Stimulated activated CD4-positive, alpha-beta T cell treated with anti-CD3 and anti-CD28 coated beads, Interleukin-4, amount 100 ng/mL, for 48 hours (primary cell): ENCODE measurements at places on chromosomes 7 and 10.

DNA sequence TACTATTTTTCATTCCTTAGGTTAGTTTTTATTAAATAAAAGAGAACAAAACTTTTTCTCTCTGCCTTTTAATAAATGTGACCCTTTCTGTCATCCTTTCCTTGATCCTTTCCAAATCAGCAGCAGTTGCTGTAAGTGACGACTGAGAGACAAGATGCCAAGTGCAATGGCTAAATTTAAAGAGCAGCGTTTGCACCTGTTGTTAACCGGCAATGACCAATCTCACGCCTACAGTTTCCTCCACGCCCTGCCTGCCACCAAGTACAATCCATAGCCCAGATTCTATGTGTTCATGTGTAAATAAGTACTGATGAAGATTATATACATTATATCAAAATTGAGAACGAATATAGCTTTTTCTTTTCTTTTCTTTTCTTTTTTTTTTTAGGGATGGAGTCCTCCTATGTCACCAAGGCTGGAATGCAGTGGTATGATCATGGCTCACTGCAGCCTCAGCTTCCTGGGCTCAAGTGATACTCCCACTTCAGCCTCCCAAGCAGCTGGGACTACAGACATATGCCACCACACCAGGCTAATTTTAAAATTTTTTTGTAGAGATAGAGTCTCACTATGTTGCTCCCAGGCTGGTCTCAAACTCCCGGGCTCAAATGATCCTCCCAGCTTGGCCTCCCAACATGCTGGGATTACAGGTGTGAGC, 6.5 kb upstream of the MCU start:
- no peak for DNase-seq

DNA sequence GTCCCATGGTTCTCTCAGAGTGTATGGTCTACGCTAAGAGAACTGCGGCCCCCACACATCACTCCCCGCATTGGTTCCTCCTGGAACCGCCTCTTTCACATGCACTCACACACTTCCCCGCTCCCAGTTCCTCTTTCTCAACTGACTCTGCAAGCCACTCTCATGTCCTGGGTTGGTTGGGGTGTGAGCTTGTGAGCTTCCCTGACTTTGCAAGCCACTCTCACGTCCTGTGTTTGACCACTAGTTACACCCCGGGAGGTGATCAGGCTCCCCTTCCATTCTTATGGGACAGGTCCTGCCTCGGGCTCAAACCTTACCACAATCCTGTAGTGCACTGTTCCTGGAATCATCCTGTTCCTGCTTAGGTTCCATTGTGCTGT, 105.0 kb downstream of the TRIM24 start:
- DNase-seq, result no peak

GRCh38 chr7:22831602-22832305, 9.1 kb upstream of the TOMM7 start:
- DNase-seq, result no peak

DNA sequence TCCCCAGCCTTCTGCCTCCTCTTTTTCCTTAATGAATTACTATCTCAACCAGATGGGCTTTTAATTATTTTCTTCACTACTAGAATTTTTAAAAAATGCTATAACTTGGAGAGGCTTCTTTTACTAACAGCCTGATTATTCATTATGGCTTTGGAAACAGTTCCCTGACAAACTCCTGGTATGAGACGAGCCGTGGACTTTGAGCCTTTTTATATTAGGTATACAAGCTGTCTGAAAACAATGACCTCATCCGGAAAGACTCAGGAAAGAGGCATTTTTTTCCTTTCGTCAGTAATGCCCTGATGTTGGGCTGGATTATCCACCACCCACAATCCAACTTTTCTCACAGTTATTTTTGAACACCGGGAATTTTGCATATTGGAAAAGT, 26.7 kb upstream of the ABLIM1 start:
- DNase-seq, result no peak
